GM23248 (cell line): ENCODE measurements at places on chromosomes 12 and 14. TPM values are rescaled to one million over a fixed set of nuclear protein-coding genes. Genes with fewer than 3 reads are reported as not detected.

- DNase-seq: no peak
These were observed 108.6 kb downstream of the KTN1 start for GRCh38 chr14:55688566-55688965.

DNA sequence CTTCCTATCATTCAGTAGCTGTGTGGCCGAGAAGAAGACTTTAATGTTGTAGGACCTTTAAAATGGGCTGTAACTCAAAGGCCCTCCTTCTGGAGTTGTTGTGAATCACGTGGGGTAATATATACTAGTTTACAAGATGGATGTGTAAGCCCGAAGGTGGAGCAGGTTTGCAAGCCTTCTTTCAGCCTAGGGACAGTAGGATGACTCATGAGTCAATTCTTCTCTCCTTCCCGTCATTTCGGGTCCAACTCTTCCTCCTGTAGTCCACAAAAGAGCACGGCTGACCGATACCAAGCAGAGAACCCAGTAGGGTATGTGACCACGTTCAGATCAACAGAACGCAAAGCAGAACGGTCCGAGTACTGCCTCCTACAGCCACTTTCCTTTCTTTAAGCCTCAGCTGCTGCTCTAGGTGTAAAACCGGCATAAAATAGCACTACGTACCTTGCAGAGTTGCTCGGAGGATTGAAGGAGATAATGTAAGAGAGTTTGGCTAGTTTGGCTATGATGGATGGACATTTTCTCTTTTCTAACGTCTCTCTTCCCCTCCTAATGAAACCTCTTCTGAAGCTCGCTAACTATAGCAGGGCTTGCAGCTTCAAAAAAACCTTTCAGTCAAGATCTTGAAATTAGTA lies 1.3 kb upstream of the RASSF3 start:
- peak; percentile 68 for DNase-seq

DNA sequence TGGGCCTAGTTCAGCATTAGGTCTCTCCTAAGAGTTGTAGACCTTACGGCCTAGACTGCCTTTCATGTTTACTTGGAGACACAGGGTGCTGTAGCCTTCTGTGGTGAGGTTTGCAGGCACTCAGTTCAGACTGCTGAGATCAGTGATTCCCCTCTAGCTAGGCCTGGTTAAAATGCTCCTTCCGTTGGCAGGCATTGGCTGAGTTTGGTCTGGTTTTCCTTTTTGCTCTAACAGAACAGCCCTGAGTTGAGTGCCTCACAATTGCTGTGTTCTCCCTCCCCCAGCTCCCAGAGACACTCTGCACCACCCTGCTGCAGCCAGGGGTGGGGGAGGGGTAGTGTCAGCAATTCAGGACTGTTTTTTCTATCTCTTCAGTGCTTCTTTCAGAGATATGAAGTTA lies 178.9 kb upstream of the DYRK2 start:
- DNase-seq: no peak

GRCh38 chr14:102316338-102316742 lies 3.2 kb upstream of the ZNF839 start:
- no peak for DNase-seq

DNA sequence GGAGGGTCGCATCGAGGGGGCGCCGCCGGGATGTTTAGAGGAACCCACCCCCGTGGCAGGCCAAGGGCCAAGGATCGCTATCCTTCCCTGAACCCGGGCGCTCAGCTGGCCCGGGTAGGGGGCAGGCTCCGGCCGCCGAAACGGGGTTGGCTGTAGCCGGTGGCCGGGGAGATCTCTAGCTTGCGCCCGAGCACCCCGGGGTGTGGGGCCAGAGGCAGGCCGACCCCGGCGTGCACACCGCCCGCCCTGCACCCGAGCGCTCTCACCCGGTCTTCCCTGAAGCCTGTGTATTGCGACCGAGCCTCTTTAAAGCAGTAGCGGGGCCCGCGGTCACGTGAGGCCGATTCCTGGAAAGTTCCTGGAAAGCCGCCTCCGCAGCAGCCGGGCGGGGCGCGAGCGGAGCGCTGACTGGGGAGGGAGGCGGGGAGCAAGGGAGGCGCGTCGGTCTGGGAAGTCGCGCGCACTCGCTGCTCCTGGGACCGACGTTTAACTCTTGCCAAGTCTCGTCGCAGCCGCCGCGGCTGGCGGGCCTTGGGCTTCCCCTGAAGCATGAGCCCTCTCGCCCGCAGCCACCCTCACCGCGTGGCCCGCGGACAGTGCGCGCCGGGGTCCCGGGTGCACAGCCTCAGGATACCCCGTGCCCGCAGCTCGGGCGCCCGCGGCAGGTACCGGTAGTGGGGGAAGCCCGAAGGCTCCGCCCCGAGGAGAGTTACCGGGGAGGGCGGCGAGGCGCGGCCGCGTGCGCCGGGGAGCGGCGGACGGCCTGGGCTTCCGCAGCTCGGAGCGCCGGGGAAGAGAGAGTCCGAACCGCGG lies 1.7 kb upstream of the SOCS2 start:
- peak; percentile 99 for DNase-seq

DNA sequence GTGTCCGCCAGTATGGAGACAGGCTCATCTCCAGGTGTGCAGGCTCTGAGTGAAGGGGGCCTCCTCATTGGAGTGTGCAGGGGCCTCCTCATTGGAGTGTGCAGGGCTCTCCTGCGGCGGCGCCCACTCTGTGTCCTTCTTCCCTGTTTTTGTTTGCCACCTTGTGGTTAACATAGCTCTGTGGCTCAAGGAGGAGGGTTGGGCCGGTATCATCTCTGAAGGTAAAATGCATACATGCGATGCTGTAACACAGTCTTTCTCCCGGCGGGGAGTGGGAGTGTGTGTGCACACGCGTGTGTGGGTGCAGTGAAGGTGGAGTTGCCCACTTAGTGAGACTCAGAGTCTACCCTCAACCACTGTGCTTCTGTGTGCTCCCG lies 429.4 kb downstream of the ZFP36L1 start:
- no peak for DNase-seq

GRCh38 chr14:29608861-29609260 lies 318.8 kb downstream of the PRKD1 start:
- no peak for DNase-seq

DNA sequence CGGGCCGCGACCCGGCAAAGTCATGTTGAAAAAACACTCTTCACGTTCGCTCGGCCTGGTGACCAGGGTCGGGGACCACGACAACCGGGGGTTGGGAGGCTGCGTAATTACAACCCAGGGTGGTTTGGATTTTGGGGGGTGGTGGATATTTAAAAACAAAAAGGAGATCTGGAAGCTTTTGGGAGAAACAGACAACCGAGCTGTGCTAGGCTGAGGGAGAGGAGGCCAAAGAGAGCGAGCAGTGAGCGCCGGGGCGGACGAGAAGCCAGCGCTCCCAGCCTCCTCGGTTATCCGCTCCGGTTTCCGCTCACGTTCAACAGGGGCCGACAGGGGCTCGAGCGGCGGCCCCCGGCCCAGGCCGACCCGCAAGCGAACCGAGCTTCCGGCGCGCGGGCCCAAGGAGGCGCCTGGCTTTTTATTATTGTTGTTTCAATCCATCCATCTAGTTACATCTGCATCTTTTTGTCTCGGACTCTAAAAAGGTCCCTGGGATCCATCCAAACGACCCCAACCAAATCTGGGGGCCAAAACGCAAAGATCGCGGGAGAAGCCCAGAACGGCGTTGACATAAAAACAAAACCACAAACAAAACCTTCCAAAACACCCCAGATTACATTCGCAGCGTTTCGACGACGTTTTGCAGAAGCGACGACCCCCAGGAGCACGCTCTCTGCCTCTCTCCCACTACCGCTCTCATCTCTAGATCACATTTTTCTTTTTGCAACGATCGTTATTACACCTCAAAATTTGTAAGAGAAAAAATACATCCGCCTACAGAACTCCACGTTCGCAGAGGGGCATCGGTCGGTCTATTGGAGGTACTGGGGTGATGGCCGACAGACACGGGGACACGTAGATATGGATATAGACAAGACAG lies 771 bp downstream of the OTX2 start:
- no peak for DNase-seq

DNA sequence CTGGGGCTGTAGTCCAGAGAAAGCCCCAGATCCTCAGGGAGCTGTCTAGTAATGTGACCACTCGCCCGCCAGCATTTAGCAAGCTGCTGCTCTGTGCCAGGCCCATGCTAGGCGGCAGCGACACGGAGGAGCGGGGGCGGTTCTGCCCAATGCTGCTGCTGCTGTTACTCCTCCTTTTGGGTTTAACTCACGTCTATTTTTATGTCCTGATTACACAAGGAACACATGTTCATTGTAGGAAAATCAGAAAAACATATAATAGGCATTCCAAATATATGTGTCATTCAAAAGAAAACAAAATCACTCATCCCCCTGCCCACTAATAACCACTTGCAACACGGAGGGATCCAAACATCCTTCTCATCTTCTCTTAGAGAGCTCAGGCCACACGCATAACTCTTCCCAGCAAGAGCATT lies 30.4 kb downstream of the CCDC92 start:
- DNase-seq: peak; percentile 85

GRCh38 chr12:49974231-49974675 lies 1.5 kb downstream of the AQP6 start:
- DNase-seq: peak; percentile 45

- peak; percentile 76 for DNase-seq
These were observed 677 bp upstream of the AP4S1 start for GRCh38 chr14:31024577-31025366.

DNA sequence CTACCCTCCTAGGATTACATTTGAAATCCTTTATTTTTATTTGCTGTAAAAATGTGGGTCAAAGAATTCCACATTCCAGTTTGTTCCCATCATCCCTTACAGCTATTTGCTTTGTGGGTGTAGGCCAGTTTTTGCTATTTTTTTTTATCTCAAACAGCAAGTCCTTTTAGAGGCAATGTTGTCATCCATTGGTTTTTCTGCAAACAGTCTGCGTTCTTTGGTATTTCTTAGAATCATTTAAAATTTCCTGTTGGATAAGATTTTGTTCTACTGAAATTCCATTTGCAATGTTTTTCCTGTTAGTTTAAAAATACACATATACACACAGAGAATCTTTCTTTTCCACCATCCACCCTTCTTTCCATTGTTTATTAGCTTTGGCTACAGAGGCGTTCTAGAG lies 53.3 kb upstream of the STK38L start:
- peak; percentile 77 for DNase-seq

DNA sequence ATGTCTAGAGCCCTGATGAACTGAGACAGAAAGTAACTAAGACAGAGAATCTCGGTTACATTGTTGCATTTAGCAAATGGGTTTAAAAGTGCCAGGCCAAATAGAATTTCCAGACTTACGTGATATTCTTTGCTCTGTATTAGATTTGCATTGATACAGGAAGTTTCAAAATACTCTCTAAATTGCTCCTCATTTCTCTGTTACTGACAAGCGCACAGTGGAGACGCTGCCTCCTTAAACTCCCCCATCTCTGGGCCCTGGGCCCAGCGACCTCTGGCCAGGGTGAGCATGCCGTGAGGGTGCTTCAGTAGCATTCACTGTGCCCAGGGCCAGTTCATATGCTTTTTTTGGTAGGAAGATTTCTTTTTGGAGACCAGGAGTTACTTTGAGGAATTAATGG lies 22.9 kb upstream of the EVL start:
- no peak for DNase-seq

DNA sequence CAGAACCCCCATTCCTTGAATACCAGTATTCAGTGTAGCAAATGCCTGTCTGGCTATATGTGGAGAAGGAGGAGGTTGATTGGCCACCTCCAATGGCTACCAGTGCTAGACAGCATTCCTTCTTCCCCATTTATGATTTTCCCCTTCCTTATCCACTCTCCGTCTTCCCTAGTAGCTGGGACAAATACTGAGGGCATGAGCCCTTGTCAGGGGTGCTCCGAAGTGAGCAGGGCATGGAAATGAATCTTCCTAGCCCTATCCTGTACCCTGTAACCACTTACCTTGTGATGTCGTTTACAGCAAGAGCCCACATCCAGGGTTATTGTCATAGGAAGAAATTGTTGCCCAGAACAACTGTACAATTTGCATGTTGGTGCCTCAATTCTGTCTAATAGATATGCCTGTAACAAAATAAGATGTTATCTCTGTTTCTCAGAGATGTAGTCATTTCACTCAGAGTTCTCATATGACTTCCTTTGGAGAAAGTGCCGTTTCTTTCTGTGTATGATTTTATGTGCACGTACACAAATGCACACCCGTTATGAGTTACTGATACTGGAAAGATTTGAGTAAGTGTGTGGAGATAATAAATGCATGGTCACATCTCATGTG lies 423.7 kb downstream of the EGLN3 start:
- DNase-seq: no peak

GRCh38 chr12:68505970-68506369 lies 104.7 kb upstream of the RAP1B start:
- DNase-seq: peak; percentile 18

DNA sequence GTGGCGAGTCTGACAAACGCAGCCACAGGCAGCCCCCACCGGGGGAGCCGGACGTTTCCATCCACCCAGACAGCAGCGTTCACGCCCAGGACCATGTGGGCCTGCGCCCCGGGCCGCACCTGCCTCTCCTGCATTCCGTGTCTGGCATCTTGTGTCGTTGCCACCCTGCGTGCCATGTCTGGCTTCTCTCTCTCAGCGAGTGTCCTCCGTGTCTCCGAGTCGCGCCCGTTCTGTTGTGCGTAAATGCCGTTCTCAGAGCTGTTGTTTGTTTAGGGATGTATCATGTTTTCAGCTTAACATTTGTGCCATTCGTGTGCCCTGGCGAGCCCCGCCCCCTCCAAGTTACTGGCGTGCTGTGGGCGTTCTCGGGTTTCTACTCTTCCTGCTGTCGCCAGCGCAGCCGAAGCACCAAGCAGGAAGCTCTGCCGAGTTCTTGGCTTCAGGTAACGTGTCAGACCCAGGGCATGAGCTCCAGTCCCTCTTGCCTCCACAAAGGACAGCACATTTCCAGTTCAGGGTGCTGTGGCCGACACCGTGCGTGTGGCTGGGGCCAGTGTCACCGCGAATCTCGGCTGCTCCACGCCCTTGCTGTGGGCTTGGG lies 34.6 kb downstream of the NOC4L start:
- DNase-seq: no peak

DNA sequence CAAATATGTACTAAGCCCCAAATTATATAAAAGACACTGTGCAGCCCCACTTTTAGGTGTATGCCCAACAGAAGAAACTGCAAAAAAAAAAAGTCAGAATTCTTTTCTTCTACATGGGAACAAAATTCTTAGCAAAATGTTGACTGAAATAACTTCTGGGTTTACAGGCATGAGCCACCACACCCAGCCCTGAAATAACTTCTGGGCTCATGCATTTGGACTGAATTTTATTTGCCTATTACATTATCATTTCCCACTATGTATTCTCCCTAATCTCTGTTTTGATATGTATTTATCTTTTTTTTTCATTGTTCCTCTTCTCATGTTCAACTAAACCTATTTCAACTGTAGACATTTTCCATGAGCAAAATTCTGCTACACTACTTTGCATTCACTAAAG lies 169.2 kb downstream of the GRIN2B start:
- DNase-seq: no peak

The PSMB5 gene
- total RNA-seq: 217 and 263 TPM in 2 replicates

The TSPAN19 gene
- total RNA-seq: not detected in 2 replicates

The TBK1 gene
- total RNA-seq: 29.4 and 33.9 TPM in 2 replicates

The KDM5A gene
- total RNA-seq: 25.1 and 60.2 TPM in 2 replicates

The KLHL33 gene
- not detected in 2 replicates for total RNA-seq
